Activated T-cell treated with anti-CD3 and anti-CD28 coated beads, Interleukin-2, amount 50 U/mL, for 72 hours (primary cell): ENCODE measurements at places on chromosomes 1 and 21. TPM values are rescaled to one million over a fixed set of nuclear protein-coding genes. Genes with fewer than 3 reads are reported as not detected.
A peak's percentile ranks its signal among the peaks of the same experiment; 100 is the strongest.

LCE3D gene
- total RNA-seq = not detected

TFF3 gene
- total RNA-seq = not detected

KCNAB2 gene
- total RNA-seq = 210 TPM

ACOT11 gene
- total RNA-seq = 1.4 TPM

DMBX1 gene
- total RNA-seq = not detected

SFN gene
- 0.86 TPM for total RNA-seq

ANGPTL3 gene
- total RNA-seq = not detected

RHBDL2 gene
- not detected for total RNA-seq

ZNF692 gene
- total RNA-seq = 57.6 TPM

FCRLA gene
- total RNA-seq = not detected

MORN1 gene
- total RNA-seq = 6.8 TPM

PLA2G2C gene
- total RNA-seq = 3.3 TPM

- no peak for DNase-seq
Measured at GRCh38 chr1:67514300-67514699, 84.1 kb upstream of the SERBP1 start.

- DNase-seq = no peak
Measured at GRCh38 chr1:227038401-227038800, 98.3 kb downstream of the COQ8A start.

GRCh38 chr1:54371038-54371941 is 34.9 kb downstream of the SSBP3 start:
- no peak for DNase-seq

- DNase-seq = no peak
Measured at GRCh38 chr1:65698590-65698989, 94.1 kb upstream of the PDE4B start.

- DNase-seq = no peak
Measured at GRCh38 chr1:179677882-179678281, 65.2 kb upstream of the FAM163A start.

GRCh38 chr1:180031664-180032063 is 77.1 kb downstream of the CEP350 start:
- DNase-seq = no peak

DNA sequence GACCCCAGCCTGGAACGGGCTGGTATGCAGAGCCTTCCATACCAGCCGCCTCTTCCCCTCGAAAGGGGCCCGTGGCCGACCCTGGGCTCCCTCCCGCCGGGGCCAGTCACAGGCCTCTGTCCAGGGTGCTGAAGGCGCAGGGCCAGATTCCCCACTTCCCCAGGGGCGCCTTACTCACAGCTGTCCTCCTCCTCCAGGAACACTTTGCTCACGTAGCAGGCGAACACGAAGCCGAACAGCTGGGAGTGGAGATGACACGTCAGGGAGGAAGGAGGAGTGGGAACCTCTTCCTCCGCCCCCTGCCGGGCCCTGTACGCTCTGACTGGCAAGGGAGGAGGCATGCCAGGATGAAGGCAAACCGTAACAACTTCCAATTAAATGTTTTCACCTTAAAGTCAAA is 57.3 kb downstream of the NKAIN1 start:
- DNase-seq = peak; percentile 62

- DNase-seq = no peak
Measured at GRCh38 chr1:167104256-167104633, 10.4 kb downstream of the STYXL2 start.

GRCh38 chr1:94597701-94598100 is 56.1 kb upstream of the F3 start:
- no peak for DNase-seq

DNA sequence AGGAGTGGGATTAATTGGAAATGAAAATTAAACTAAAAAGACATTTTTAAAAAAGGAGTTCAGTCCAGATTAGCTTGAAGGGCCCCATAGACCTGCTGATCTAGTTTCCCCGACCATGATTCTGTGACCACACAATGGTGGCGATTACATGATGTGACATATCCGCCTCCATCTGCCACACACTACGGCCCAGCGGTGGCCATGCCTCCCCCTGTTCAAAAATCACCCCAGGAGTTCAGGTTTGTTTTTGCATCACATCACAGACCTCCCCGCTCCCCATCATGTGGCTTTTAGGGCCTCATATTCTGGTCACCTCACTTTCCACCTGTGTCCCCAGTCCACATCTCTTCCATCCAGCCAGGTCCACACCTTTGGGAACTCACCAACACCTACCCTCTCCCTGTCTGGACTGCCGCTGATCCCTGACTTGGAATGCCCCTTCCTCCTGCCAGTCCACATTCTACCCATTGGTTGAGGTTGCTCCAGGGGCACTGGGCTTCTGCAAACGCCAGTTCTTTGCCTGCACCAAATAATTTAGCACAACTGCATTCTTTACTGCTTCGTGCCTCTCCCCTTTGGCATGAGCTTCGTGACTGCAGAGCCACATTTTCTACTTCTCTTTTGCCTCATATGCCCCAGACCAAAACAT is 38.9 kb downstream of the CD247 start:
- no peak for DNase-seq

DNA sequence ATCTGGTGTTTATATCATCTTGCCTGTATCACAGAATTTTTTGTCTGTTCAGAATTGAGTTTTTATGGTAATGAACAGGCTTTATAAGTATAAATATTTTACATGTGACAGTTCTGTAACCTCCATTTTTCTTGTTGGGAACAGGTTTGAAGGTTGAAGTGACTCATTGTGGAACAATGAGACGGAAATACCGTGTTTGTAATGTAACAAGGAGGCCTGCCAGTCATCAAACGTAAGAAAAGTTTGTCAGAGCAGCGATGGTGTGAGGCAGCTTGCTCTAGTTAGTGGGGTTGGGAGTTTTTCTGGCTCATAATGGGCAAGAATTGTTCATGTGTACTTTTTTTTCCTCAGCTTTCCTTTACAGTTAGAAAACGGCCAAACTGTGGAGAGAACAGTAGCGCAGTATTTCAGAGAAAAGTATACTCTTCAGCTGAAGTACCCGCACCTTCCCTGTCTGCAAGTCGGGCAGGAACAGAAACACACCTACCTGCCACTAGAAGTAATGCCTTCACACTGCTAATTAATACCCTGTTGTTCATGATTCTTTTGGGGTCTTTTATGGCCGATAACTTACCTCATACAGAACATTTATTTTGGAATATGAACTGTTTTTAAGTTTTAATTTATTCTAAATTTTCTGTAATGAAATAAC is 75.2 kb upstream of the TEKT2 start:
- no peak for DNase-seq

- no peak for DNase-seq
Measured at GRCh38 chr1:81834921-81835698, 34.4 kb downstream of the ADGRL2 start.

GRCh38 chr1:87202451-87202850 is 126.2 kb upstream of the LMO4 start:
- no peak for DNase-seq

- DNase-seq = no peak
Measured at GRCh38 chr21:45091550-45092322, 17.4 kb downstream of the ADARB1 start.

- DNase-seq = no peak
Measured at GRCh38 chr1:216346526-216346925, 76.7 kb downstream of the USH2A start.

DNA sequence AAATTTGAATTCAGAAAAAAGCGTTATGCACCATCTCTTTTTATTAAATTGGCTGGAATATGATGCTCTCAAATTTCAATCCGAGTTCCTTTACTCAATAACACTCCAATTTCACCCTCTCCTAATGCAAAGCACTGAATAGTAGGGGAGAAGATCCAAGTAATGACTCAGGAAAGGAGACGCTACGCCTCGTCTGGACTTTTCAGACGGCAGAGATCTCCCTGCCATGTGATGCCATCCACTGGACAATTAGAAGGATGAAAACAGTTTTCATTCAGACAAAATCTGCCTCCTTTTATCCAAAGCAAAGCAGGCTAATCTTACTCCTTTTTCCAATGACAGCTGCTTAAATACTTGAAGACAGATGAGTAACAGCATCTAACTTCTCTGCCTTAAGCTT is 242.4 kb upstream of the GREM2 start:
- no peak for DNase-seq

- DNase-seq = no peak
Measured at GRCh38 chr1:202562444-202563060, 147.7 kb downstream of the SYT2 start.

DNA sequence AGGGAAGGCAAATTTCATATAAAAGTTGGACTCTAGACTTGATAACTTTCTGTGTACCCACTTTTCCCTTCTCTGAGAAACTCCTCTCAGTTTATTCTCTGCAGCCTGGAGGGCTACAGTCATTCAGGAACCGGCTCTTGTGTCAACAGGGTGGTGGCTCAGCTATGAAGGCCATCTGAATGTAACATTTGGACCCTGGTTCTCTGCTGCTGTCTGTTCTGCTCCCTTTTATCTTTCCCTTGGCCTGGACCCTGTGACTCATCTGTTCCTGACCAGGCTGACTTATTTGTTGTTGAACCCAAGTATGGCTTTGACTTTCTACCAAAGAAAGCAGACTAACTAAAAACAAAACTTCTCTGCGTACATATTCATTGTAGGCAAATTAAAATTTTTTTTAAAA is 75.4 kb downstream of the CENPF start:
- no peak for DNase-seq

DNA sequence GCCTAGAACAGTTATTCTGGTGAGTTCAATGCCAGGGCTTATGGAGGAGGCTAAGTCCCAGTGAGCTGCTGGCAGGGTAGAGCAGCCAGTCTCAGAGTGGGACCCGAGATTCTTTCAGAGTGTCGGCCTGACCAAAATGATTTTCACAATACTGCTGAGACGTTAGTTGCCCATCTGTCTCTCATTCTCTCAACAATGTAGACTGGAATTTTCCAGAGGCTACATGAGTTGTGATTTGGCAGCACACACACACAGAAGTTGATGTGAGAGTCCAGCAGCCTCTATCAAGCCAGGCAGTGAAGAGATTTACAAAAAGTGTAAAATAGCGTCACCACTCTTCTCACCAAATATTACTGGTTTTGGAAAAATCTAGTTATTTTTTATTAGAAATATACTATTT is 21.7 kb downstream of the CACNA1S start:
- no peak for DNase-seq

DNA sequence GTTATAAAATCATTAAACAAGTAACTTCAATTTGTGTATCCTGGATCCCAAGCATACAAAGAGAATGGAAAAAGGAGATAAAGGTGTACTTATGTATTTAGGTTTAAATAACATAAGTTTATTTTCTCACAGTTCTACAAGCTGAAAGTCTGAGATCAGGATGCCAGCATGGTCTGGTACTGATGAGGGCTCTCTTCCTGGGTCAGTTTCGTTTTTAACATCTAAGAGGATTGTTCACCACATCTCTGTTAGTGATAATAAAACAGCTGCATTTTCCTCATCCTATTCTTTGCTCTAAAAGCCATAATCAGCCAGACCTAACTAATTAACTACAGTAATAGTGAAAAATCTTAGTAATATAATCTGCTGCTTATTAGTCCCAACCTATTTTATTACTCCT is 5.2 kb downstream of the EGLN1 start:
- DNase-seq = no peak
